ENCODE measurements at places on chromosomes 1 and 21.
A peak's percentile ranks its signal among the peaks of the same experiment; 100 is the strongest.

DNA sequence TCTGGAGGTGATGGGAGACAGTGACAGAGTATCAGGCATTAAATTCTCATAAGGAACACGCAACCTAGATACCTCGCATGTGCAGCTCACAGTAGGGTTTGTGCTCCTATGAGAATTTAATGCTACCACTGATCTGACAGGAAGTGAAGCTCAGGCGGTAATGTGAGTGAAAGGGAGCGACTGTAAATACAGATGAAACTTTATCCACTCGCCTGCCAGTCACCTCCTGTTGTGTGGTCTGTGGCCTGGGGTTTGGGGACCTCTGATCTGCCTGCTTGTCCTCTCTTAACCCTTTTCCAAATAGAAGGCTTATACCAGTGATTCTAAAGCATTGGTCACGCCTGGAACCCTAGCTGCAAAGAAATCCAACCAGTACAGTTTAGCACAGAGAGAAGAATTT, 15.3 kb downstream of the GABPA start:
- no peak for DNase-seq

DNA sequence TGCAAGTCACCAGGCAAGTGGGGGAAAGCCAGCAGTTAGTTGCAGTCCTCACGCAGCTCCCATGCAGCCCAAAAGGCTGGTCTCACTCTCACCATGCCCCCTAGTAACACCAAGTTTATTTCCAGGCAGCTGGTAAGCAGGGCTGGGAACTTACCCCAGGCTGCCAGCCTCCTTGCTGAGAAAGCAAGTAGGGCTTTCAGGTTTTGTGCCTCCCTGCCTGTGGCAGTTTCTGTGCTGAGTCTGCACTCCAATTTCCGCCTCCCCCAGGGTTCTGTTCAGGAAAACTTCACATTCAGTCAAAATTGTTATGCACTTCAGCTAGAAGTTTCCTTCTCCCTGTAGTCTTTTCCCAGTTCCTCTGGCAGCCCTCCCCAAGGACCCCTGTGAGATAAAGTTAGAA, 102.0 kb upstream of the SGIP1 start:
- no peak for DNase-seq

DNA sequence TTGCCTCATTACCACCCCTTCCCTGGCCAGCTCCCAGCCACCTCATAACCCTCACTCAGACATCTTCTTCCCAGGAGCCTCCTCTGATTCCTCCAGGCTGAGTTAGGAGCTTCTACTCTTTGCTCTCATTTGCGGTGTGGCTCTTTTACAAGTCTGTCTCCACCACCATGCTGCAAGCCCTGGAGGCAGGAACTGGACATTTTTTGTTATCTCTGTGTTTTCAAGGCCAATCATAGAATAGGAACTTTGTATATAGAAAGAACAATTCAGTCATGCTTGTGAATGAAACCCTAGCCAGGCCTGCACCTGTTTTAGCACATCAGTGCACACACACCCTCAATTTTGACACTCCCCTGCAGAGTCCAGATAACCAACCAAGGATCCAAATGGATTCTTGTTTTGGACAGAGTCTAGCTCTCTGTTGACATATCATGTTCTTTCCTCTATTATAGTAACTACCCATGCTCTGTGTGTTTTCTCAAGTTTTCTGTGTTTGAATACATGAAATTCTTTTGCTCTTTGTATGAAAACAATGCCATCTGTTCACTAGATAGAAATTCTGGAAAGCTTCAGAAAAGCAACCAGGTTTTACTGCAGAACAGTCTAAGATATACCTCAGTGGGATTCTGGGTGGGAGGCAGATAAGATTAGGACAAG, 60.9 kb upstream of the ZNF648 start:
- no peak for DNase-seq

DNA sequence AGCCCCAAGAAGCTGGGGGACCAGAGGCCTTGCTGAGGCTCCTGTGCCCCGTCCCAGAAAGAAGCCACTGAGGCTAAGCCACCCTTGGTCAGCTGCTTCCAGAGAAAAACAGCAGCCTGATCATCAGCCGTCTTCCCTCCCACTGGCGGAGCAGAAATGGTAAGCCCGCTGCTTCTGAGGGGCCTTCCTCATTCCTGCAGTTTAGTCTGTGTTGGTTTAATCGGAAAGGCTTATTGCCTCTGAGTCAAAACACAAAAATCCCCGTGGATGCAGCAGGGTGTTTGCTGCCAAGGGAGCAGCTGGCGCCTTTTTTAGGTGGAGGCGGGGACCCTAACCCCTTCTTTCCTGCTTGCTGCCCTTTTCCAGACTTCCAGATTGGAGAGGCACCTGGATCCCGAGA, 33.9 kb downstream of the SPSB1 start:
- no peak for DNase-seq

- no peak for DNase-seq
These were observed 218.1 kb upstream of the KAZN start for GRCh38 chr1:14380408-14380807.

DNA sequence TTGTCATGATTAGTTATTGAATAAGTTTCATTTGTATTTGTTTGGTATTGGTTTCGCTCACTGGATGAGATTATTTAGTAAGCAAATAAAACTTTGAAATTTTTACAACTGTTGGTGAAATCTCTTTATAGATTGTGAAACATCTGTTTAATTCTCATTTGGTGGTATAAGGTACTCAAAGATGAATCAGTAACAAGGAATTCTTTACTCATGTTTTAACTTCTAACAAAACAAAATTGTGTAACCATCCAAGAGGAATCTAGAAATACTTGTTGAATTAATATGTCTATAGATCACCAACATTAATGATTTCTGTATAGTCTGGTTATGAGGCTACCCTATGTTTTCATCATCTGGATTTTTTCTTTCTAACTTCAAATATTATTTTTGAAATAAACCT, 62.8 kb upstream of the USP25 start:
- no peak for DNase-seq

DNA sequence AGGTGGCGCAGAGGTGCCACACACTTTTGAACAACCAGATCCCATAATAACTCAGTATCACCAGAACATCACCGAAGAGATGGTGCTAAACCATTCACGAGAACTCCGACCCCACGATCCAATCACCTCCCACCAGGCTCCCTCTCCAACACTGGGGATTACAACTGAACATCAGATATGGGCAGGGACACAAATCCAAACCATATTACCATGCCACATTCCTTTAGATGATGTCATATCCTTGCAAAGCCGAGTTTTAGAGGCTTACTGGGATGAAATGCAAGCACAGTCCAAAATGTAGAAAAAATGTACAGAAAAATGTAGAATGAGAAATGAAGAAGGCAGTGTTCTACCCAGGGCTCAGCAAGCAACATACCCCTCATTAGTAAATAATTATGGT, 64.7 kb downstream of the SGIP1 start:
- DNase-seq = no peak

- no peak for DNase-seq
These were observed 47.7 kb downstream of the CDCP2 start for GRCh38 chr1:54105080-54105479.

- no peak for DNase-seq
These were observed 52.6 kb upstream of the B3GALNT2 start for GRCh38 chr1:235556807-235557206.

- DNase-seq = peak; percentile 20
These were observed at the start of gene RYR2 for GRCh38 chr1:237041795-237042525. TSS of gene RYR2 (plus strand) at chr1:237042184. CDS start at chr1:237042522, 338 bp downstream.

- no peak for DNase-seq
These were observed 210.9 kb downstream of the DSCAM start for GRCh38 chr21:40636026-40636425.

- DNase-seq = no peak
These were observed 57.4 kb upstream of the RGS18 start for GRCh38 chr1:192100686-192101468.

DNA sequence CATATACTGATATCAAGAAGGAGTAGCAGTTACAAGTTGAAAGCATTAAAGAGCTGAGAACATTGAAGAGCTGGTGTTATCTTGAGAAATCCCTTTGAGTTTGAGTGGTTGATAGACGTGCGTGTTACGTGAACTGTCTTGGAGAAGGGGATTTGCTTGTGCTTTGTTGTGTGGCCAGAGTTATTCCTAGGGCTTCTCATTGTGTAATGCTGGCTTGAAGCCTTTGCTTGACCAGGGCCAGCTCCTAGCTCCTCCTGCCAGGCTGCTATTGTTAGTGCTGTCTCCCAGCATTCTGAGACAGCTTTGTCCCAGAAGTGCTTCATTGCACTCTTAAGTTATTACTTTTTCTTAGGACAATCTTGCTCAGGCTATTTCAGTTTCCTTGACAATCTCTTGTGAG, 116.2 kb upstream of the KCNK2 start:
- no peak for DNase-seq

DNA sequence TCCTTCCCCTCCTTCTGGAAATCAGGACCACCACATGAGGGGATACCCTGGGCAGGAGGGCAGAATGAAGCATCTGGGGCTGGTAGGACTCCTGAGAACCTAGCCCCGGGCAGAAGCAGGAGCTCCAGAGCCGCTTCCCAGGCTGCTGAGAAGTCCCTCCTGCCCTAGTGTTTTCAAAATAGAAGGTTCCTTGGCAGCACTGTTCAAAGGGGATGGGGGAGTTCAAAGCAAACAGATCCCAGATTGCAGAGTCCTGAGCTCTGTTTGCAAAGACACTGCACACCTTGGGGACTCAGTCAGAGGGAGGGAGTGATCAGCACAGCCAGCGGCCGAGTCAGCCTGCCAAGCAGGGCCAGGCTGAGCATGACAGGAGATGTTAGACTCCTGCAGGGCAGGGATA, 177.8 kb downstream of the PTPRU start:
- DNase-seq = no peak

- DNase-seq = no peak
These were observed 61.0 kb downstream of the MAST2 start for GRCh38 chr1:45864167-45865106.

GRCh38 chr1:108521990-108522393, 37.9 kb upstream of the EEIG2 start:
- peak; percentile 64 for DNase-seq

DNA sequence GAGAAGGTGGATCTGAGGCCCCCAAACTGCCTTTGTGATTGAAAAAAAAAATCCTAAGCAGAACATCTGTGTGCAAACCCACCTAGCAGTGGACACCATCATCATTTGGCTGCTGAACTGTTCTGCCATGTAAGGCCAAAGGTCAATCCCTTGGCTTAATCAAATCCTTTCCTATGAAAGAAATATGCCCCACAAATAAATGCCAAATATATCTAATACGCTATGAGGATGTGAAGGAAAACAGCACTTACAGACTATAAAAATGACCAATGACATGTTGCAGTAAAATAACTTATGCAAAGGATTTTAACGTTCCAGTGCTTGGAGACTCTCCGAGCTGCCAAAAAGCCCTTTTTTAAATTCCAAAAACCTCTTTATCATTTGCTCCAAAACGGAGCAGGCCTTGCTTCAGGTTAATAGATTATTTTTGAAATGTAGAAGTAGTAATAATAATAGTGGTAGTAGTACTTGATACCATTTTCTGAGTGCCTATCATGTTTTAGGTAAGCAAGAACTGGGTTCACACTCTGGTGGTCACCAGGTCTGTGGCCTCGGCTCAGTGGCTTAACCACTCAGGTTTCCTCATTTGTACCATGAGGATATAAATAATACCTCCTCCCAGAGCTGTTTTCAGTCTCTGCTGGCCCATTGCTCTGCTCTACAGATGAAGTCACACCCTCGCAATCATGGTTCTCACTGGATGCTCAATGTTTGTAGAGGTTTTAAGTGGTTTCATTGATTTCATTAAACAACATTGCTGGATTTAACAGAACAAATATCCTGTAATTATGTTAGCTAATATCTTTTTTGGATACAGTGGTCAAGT, 47.9 kb upstream of the EDEM3 start:
- no peak for DNase-seq

- no peak for DNase-seq
These were observed 108.2 kb upstream of the COL6A1 start for GRCh38 chr21:45873418-45873817.

DNA sequence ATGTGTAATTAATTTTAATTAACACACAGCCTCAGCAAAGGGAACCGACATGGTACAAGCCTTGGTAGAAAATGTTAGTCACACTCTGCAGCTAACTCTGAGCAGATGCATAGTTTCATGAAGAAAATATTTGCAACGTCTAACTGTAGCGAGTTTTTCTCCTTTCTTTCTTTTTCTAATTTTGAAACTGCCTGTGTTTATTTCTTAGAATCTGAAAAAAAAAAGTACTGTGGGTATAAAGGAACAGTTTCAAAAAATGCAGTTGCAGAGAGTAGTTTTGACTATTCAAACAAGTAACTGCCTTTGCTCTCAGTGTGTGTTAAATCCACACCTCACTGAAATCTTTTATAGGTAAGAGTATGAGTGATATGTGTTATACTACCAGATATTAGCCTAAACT, 149.9 kb upstream of the C1orf105 start:
- no peak for DNase-seq

DNA sequence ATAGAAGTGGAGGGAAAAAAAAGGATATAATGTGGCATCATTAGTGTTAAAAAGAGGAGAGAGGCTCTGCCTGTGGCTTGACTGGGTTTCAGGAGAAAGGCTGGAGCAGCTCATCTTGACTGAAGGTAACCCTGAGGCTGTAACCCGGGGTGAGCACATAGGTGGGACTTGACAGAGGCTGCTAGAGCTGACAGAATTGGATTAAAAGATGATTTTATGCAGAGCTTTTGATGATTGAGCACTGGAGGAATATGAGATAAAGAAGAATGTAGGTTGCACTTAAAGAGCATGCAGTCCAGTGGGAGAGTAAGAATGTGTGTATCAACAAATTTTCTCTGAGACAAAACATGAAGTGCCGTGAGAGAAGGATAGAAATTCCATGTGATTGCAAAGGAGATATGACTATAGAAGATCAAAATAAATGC, 17.3 kb downstream of the LAMC1 start:
- no peak for DNase-seq

DNA sequence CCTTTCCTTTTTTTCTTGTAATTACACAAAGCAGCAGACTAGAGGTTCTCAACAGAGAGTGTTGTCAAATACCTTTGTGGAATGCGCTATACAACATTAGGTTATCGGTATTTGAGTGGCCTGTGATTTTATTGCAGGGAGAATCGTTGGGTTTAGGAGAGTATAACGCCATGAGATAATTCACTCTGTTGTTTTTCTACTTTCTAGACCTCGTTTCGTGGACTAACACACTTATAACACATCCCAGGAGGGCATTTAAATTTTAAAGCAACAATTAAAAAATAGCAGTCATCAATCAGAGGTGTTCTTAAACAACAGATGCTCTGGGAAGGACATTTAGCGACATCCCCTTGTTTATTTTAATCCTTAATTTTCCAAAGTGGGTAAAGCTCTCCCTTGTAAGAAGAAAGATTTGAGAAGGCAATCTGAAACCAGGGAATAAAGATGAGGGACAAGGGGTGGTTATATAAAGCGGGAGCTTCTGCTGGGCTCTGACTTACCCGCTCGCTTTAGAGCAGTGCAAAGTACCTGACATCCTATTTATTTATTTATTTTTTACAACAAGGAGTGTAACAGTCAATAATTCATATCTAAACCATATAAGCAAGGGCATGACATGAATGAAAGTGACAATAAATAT, 4.9 kb downstream of the PBX1 start:
- DNase-seq = no peak

GRCh38 chr1:29278124-29278523, 41.8 kb downstream of the PTPRU start:
- DNase-seq = no peak
